ENCODE measurements at places on chromosomes 13 and 19.

DNA sequence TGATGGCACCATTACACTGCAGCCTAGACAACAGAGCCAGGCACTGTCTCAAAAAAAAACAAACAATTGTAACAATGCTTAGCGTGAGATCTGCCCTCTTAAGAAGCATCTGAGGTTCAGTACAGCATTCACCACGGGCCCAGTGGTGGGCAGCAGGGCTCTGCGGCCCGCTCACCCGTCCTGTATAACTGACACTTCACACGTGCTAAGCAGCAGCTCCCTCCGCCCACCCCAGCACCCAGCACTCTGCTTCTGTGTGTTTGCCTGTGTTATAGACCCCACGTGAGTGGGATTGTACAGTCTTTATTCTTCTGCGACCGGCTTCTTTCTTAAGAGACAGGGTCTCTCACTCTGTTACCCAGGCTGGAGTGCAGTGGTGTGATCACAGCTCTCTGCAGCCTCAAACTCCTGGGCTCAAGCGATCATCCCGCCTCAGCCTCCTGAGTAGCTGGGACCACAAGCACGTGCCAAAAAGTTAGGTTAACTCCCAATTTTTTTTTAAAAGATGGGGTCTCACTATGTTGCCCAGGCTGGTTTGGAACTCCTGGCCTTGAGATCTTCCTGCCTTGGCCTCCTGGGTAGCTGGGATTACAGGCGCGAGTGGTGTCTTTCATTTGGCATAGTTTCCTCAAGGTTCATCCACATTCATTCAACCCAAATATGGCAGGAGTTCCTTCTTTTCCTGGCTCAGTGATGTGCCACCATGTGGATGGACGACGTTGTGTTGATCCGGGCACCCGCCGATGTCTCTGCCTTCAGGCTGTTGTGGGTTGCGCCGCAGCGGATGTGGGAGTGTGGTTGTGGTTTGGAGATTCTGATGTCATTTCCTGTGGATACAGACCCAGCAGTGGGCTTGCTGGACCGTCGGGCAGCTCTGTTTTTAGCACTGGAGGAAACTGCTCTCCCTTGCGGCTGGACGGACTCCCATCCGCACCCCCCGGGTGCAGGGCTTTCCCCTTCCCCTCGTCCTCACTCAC, 170.0 kb downstream of the KDM4B start:
- peak; percentile 61 for DNase-seq

GRCh38 chr19:58466089-58466759, 656 bp upstream of the ZNF324 start:
- no peak for DNase-seq

- DNase-seq: no peak
Measured at GRCh38 chr19:17405250-17406045, at the start of gene BST2. Gene BST2, minus strand, starts transcription at chr19:17405630. Its CDS starts 55 bp downstream, at chr19:17405575.

- no peak for DNase-seq
Measured at GRCh38 chr13:52665325-52665724, 12.7 kb downstream of the SUGT1 start.

DNA sequence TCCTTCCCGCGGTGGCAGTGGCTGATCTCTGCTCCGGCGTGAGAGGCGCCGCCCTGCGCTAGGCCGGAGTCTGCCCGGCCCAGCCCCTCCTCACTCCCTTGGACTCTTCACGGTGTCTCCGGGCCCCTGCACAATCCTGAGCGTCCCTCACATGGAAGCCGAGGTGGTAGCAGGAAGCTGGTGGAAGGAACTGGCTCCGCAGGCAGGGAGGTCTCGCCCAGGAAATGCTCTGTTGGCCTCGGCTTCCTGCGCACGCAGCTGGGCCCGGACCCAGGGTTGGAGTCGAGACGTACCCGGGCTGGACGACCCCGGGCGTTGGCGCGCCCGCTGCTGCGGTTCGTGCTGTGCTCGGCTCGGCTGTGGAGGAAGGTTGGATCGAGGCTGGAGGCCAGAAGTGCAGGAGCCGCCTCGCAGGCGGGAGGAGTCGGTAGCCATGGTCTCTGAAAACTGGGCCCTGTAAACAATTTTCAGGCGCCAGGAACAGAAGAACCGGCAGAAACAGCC, 46.3 kb downstream of the ZNF724 start:
- DNase-seq: no peak

DNA sequence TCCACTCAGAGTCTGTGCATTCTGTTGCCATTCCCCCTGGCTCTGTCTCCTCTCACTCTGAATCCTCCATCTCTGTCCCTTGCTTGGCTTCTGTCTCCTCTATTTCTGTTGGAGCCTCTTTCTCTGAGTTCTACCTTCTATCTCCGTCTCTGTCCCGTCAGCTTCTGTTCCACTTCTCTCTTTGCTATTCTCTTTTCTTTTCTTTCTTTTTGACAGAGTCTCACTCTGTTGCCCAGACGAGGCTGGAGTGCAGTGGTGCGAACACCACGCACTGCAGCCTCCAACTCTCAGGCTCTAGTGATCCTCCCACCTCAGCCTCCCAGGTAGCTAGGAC, 33.8 kb upstream of the LRRC4B start:
- no peak for DNase-seq

Data from activated CD8-positive, alpha-beta memory T cell treated with anti-CD3 and anti-CD28 coated beads for 4 hours (primary cell).